NCI-H2171 treated with DMSO at 0.1 percent for 48 hours (cell line): ENCODE measurements at places on chromosomes 3 and 15.
A peak's percentile ranks its signal among the peaks of the same experiment; 100 is the strongest.

GRCh38 chr3:79329154-79329553 is 438.6 kb downstream of the ROBO1 start:
- DNase-seq: peak; percentile 76

DNA sequence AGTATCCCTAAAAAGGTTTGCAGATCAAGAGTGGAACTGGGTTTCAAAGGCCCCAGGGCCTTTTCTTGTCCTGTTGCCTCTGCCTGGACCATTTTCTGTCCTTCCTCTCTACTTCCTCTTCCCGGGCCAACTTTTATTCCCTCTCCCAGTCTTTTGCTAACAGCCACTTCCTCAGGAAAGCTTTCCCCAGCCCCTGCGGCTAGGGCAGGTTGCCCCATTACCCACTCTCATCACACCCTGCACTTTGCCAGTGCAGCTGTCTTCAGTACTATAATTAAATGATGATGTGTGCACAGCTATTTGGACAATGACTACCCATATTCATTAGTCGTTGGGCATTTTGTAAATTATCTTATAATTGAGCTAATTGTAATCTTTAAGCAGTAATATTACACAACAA is 150.5 kb upstream of the THBS1 start:
- no peak for DNase-seq

- no peak for DNase-seq
These were observed 221.0 kb downstream of the RSRC1 start for GRCh38 chr3:158330870-158331269.

DNA sequence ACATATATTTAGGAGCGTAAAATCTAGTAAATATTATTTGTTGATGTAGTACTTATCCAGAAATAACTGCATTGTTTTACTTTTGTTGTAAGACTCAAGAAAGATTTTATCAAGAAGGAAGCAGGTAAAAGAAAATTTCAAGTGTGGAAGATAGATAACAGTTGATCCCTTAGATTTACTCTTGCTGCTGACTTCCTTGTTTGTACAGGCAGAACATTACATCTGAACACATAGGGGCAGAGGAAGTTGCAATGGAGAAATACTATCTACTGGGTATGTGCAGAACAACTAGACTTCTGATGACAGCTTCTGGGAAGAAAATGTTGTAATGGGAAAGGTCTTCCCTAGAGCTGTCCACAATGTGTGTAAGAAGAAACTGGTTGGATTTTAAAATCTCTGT is 350.6 kb downstream of the NLGN1 start:
- no peak for DNase-seq
